Choroid plexus epithelial cell (primary cell): ENCODE measurements at places on chromosomes 4 and X.
A peak's percentile ranks its signal among the peaks of the same experiment; 100 is the strongest.

DNA sequence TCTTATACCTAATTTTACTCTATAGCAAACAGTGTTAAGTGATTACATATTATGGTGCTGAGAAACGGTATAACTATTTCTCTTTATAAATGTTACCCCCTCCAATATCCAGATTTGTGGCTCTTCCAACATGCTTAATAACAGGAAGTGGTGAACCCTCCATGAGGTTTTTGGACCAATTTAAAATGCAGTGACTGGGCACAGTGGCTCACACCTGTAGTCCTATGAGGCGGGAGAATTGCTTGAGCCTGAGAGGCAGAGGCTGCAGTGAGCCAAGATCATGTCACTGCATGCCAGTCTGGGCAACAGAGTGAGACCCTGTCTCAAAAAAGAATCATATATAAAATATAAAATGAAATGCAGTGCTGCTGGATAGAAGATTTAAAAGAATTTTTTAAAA is 137.3 kb downstream of the MGST2 start:
- no peak for DNase-seq

- peak; percentile 79 for DNase-seq
These were observed 155.2 kb downstream of the ZNF330 start for GRCh38 chr4:141375855-141376254.

DNA sequence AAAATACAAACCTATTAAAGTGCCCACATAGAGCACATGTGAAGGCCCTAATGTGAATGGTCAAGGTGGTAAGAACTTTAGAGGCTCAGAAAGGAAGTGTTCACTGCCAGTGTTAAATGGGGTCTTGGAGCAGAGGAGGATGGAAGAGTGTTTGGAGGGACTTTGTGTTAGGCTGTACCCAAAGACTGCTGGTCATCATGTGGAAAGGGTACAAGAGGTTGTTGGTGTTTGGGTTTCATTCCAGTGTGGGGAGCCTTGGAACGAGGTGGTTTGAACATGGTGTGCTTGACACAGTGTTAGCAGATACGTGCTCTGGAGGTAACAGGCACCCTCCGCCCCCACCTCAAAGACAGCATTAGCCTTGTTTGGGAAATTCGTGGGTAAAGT is 73.1 kb downstream of the RAPGEF2 start:
- no peak for DNase-seq

DNA sequence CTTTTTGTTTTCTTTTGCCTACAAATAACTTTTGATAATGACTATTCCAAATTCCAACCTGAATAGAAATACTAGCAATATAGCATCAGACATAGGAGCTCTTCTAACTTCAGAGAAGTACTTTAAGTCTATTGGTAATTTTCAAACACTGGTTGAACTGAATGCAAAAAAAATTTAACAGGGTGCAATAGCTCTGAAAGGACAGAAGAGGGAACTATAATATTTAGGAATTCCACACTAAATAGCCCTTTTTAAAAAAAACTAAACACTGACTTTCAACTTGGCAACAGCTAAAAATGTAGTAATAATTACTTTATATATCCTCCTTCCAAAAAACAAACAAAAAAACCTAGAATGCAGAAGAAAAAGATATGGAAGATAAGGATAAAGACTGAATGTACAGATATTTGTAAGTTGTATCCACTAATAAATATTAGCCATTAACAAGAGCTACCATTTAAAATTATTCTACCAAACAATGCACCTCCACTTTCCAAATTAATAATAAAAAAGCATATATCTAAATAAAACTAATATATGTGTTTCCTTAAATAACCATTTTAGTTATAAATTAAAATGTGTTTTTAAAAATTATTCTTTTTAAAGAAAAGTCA is 81.4 kb downstream of the FBXW7 start:
- DNase-seq, result peak; percentile 60

DNA sequence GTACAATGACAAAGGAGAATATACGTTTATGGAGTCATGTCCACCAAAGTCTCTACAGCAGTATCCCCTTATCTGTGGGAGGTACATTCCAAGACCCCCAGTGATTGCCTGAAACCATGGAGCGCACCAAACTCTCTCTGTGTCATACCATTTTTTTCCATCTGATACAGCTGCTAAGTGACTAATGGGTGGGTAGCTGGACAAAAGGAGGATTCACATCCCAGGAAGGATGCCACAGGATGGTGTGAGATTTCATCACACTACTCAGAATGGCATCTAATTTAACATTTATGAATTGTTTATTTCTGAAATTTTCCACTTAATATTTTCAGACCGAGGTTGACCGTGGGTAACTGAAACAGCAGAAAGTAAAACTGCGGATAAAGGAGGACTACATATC is 49.8 kb upstream of the AGA start:
- DNase-seq, result no peak

DNA sequence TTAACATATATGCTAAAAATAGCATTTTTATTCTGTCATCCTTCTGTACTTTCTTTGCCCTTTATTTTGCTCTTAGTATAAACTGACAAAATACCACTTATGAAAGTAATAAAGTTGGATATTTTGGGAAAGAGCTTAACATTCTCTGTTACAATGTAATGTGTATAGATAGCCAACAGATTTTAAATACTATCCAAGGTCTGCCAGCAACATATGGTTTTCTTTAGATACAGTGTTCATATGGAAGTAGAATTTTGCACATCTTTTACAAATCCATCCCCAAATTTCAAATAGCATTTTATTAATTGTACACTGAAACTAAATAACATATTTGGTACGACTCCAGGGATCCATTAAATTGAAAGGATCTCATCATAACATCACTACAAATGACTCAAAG is 268.6 kb upstream of the PCDH18 start:
- DNase-seq, result no peak

DNA sequence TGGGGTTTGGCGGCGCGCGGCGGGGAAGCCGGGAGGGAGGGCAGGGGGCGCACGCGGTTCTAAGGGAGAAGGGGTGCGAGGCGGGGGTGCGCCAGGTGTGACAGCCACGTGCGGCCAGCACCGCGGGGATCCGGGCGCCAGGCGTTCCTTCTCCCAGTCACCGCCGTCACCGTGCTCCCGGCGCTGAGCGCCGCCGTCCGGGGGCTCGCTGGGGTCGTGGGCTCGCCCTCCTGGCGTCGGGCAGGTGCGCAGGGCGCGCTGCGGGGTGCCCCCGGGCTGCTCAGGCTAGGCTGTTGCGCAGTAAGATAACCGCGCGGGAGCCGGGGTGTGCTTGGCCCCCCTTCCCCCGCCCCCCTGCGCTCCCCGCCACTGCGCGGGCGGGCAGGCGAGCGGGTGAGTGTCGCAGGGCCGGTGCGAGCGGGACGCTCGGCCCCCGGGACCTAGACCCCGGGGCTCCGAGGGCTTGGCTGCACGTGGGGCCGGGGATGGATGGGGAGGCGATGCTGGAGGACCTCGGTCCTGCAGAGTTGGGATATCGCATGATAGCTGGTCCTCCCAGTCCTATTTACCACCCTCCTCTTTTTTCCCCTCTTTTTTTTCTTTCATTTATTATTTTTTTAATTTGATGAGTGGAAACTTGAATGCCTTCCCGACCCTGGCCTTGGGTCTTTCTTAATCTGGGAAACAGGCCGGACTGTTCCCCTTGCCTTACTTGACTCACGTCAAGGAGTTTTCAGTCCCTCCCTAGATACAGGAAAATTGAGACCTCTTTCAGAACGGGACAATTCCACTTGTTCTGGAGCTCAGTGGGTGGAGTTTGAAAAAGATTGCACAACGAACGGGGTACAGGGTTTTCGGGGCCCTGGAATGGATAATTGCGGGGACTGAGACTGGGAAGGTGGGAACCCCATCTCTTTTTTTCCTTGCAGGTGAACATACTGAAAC is 797 bp downstream of the TXLNG start:
- no peak for DNase-seq

DNA sequence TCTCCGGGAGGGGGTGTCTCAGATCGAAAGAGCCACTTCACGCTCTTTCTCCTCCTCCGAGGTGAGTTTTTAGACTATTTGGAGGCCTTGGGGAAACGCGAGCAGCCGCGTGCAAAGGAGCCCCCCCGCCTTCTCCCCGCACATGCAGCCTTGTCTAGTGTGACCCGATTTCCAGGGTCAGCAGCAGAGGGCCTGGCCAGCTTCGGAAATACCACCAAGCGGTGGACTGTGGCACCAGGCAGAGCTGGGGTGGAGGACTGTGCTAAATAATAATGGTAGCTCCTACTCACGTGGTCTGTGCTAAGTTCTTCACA is 79.3 kb upstream of the BCOR start:
- DNase-seq, result no peak

GRCh38 chrX:134406356-134407064 is 53.5 kb upstream of the HPRT1 start:
- DNase-seq, result peak; percentile 8

- peak; percentile 64 for DNase-seq
These were observed 105.4 kb downstream of the HS6ST2 start for GRCh38 chrX:132853040-132853439.

DNA sequence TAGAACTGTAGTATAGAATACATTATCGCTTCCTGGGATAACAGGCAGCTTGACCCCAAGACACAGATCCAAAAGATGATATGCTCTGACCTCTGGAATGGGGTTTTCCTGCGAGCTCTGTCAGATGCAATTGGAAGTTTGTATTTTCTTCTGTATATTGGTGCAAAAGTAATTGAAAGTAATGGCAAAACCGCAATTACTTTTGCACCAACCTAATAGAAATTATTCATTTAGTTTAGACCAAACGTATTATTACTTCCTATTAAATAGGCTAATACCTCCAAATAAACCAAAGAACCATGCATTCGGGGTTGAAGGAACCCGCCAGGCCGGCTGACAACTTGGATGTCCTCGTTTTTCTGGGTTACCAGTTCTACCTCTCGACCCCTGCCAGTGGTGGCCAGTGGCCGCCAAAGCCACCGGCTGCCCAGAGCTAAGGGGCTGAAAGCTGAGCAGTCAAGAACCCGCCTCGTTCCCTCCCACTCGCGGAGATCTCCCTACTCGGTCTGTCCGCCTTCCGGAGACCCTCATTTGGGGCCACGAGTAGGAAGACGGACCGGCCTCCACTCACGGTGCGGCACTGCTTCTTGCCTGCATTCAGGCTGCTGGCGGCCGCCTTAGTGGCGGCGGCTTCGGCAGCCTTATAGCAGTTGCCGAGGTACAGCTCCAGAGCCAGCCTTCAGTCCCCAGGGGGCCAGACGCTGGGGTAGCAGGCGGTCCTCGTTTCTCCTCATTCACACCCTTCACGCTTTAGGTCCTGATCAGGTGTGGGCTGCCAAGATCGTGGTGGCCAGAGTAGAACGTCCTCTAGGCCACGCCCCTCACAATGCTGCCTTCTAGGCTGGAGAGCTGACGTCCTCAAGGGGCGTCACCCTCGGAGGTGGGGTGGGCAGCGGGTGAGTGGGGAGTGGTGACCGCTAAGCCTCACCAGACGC is 121.9 kb downstream of the RBMX2 start:
- peak; percentile 3 for DNase-seq

DNA sequence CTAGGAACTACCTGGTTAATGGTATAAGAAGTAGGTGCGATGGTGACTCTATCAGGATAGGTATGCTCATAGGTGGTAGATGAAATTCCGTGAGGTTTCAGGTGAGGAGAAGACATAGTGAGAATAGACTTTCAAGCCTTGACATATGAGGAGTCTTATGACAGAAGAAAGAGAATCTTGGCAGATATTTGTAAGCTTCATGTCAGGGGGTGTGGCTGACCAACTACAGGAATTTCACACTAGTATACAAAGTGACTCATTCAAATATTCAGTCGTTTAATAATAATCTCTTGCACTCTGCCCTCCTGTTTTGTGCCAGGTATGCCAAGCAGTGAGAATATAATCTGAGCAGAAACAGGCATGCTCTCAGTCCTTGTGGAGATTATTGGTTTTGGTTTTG is 22.8 kb downstream of the PACRGL start:
- DNase-seq, result peak; percentile 61

DNA sequence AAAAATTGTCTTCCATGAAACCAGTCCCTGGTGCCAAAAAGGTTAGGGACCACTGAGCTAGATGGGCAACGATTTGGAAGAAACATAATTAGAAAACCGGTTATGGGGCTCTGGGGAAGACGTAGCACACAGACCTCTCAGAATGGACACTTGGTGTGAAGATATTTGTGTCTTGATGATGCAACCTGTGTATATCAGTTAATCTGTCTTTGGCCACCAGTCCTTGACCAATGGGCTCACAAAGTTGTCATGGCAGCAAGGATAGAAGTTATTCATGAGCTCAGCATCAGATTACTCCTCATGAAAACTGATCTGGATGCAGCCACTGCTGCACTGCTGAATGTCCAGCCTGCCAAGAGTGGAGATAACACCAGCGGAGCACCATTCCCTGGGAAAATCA is 13.6 kb downstream of the MTNR1A start:
- no peak for DNase-seq

GRCh38 chr4:6751611-6752485 is 30.7 kb upstream of the KIAA0232 start:
- no peak for DNase-seq

- no peak for DNase-seq
These were observed 96.4 kb upstream of the DDIT4L start for GRCh38 chr4:100286636-100287035.

DNA sequence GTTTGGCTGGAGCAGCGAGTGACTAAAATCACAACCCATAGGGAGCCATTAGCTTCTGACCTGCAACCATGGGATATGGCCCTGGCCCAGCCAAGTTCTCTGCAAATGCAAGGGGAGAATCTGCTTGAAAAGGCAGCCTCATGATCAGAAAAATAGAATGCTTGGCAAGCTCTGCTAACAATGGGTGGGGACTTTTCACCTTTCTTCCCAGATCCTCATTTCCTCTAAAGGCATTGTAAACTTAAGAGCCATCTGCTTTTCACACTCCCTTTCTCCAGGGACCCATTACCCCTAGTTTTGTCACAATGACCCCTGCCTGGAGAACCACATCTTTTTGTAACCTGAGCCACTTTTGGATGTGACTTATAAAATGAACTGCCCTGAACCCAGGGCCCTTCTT is 104.3 kb downstream of the PARM1 start:
- no peak for DNase-seq

- DNase-seq, result no peak
These were observed 89.8 kb downstream of the COMMD8 start for GRCh38 chr4:47373709-47374108.
